GM04503 (cell line): ENCODE measurements at places on chromosomes 3 and 15.

GRCh38 chr3:23396746-23397145 lies 193.6 kb downstream of the UBE2E2 start:
- no peak for DNase-seq

- no peak for DNase-seq
Observed at GRCh38 chr3:13713396-13713795, 164.5 kb downstream of the FBLN2 start.

GRCh38 chr3:190566043-190566933 lies 52.4 kb downstream of the IL1RAP start:
- DNase-seq = peak; percentile 98

GRCh38 chr3:18097989-18098388 lies 327.1 kb downstream of the SATB1 start:
- no peak for DNase-seq

- no peak for DNase-seq
Observed at GRCh38 chr3:72900048-72900447, 12.2 kb downstream of the GXYLT2 start.

GRCh38 chr15:58410353-58410752 lies 21.4 kb upstream of the LIPC start:
- no peak for DNase-seq

- no peak for DNase-seq
Observed at GRCh38 chr3:70580021-70580420, 267.6 kb upstream of the MDFIC2 start.

DNA sequence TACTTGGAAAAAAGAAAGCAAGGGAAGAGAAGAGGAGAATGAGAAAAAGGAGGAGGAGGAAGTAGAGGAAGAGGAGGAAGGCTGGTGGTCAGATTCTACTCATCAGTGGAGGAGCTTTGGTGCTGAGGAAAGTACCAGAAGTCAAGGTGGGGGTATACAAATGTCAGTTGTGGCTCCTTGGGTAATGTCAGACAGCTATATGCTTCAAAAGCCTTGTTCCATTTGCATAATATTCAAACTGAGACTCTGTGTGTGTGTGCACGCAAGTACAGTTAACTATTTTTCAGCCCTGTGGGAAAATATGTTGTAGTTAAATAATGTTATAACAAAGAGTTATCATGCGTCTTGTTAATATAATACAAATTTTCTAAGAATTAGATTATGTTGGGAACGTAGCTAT lies 609.7 kb downstream of the PDCD6IP start:
- no peak for DNase-seq

GRCh38 chr15:34613301-34613700 lies 29.9 kb upstream of the GOLGA8B start:
- DNase-seq = no peak

- no peak for DNase-seq
Observed at GRCh38 chr15:81939604-81940440, 106.0 kb downstream of the MEX3B start.

DNA sequence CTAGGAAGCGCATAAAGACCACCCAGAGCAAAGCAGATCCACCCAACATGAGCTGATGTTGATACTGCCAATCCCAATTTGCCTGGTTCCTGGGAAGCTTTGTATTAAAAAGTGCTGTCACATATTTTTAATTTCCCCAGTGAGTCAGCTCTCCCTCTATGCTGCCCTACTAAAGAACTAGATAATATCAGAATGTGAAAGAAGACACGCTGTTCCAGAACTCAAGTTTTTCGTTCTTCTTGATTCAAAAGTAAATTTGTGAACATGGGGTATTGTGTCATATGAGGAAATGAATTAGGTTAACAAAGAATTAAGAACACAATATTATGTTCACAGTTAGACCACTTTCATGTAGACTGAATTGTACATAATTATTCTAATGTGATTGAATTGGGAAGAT lies 734.2 kb upstream of the ALCAM start:
- DNase-seq = no peak

GRCh38 chr15:72491768-72492167 lies 17.6 kb downstream of the ARIH1 start:
- no peak for DNase-seq

DNA sequence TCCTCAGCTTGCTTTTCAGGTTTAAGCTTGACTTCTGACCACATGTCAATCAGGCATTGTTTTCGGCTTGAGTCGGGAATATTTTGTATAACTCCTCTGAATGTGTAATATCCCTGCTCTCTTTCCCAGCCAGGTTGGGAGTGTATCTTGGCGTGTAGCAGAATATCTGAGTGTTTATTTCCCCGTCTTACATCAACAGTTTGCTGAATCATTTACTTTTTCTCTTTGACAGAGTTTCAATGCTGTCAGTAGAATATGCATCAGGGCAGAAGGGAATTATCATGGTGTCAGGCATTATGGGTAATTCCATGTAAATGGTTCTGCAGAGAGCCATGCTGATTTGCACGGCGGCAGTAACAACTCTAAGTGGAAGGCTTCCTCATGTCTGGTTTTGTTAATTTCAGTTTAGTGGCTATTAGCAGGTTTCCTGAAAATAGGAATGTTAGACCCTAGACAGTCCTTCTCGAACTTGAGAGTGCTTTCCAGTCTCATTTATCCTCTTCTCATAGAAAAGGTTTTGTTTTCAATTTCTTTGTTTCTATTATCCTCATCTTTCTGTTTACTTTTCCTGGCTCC lies 566.3 kb downstream of the AGBL1 start:
- DNase-seq = no peak

DNA sequence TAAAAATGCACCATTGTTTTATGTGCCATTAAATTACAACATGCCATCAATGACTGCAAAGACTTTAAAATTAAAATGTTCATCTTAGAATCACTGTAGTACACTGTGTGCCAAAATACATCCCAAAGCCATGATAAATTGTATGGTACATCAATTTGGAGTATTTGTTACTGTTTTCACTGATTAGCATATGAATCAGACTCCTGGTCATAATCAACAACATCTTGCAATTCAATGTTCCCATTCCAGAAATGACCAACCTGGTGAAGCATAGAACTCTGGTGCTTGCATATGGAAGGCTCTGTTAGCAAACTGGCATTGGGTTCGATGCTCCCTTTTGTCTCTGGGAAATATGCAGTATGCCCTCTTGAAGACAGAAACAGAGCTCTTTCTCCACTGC lies 22.5 kb downstream of the LYSMD2 start:
- no peak for DNase-seq

- DNase-seq = no peak
Observed at GRCh38 chr3:23304424-23304823, 101.3 kb downstream of the UBE2E2 start.

DNA sequence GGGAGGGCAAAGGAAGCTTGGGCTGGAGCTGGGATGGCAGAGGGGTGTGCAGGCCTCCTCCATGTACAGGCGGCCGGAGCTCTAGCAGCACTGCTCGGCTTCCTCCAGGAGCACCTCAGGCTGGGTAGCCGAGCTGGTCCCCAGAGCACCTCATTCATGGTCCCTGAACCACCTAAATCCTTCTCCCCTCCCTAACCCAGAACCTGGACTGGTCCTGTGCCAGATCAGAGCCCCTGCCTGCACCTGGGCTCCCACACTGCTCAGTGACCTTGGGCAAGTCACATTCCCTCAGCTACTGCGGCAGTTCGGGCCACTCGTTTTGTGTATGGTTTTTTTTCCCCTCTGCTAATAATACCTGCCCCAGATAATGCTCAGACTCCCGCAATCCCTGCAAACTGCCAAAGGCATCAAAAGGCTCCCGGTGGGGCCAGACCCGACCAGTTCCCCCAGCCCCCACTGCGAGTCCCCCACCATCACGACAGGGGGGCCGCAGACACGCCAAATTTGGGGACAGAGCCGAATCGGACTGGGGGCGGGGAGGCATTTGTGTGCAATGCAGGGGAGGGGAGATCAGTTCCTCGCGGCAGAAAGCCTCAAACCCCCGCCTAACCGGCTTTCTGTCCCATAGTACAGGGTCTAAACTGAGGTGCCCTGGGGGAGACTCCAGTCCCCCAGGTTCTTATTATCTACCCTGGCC lies 1.3 kb downstream of the SEMA7A start:
- DNase-seq = no peak

DNA sequence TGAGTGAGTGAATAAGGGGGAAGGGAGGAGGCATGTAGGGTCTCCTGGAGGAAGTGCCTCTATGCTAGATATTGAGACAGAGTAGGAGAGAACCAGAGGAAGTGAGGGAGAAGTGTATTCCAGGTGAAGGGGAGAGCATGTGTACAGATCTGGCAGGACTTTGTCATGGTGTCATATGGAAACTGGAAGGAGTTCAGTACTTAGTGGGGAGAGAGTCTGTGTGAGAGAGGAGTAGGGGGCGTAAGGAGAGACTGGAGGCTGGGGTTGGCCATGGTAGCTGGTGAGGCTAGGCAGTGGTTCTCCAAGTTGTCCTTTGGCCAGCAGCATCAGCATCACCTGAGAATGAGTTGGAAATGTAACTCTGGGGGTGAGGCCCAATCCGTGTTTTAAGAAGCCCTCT lies 29.6 kb upstream of the EPHB1 start:
- DNase-seq = no peak

- no peak for DNase-seq
Observed at GRCh38 chr15:77181305-77182074, 110.6 kb upstream of the TSPAN3 start.

GRCh38 chr3:57130571-57131209 lies 34.5 kb downstream of the IL17RD start:
- no peak for DNase-seq

GRCh38 chr3:14775563-14775962 lies 43.2 kb upstream of the FGD5 start:
- DNase-seq = no peak

GRCh38 chr3:122548619-122549018 lies 15.5 kb downstream of the PARP9 start:
- no peak for DNase-seq

DNA sequence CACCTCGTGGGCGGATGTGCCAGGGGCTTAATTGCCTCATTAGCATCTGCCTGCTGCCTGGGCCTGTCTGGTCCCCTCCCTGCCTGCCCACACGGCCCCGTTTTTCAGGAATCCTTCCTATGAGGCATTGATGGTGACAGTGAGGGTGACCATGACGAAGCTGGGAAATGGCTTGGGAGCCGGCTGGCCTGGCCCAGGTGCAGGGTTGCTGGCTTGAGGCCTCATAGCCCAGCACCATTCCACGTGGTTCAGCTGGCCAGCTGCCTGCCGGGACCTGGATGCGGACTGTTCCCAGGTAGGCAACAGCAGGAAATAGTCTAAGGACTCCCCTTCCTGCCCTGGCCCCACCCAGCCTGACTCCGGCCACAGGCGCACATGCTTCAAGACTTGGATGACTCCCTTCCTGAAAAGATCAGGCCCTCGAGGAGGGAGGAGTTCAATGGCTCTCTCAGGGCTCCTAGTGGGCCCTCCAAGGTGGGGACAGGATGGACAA lies 8.9 kb upstream of the DUSP7 start:
- DNase-seq = no peak

DNA sequence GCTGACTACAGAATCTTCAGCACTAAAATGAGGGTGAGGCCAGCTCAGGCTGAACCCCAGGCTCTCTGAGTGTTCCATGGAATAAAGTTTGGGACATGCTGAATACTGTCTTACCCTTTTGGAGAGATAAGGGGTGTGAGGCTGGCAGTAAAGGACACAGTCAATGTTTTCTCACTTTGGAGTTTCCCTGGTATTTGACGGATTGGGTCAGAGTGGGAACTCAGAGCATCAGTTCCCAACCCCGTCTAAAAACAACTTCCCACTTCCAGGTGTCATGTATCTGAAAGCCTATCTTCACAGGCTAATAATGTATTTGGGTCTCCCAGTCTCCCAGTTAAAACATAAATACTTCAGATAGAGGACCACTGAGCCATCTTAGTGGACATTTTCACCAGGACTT lies 180.7 kb downstream of the TLE3 start:
- no peak for DNase-seq

- no peak for DNase-seq
Observed at GRCh38 chr15:72077950-72078349, 40.0 kb downstream of the MYO9A start.

- no peak for DNase-seq
Observed at GRCh38 chr15:70095408-70096214, 2.1 kb downstream of the TLE3 start.

- no peak for DNase-seq
Observed at GRCh38 chr15:81002331-81003096, 1.8 kb downstream of the TLNRD1 start.

GRCh38 chr3:19250959-19251610 lies 102.8 kb downstream of the KCNH8 start:
- DNase-seq = no peak

- DNase-seq = no peak
Observed at GRCh38 chr3:29416514-29416913, 135.6 kb downstream of the RBMS3 start.

DNA sequence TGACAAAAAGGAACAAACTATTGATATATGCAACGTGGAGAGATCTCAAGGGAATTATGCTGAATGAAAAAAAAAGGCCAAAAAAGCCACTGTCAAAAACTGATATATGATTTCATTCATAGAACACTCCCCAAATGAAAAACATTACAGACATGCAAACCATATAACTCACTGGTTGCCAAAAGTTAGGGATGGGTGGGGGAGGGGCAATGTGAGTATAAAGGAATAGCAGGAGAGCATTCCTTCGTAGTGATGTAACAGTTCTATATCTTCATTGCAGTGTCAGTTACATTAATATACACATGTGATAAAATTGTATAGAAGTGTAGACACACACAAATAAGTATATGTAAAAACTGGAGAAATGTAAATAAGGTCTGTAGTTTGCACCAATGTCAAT lies 12.2 kb downstream of the GBE1 start:
- no peak for DNase-seq

- DNase-seq = no peak
Observed at GRCh38 chr15:77581896-77582569, 50.7 kb downstream of the LINGO1 start.

DNA sequence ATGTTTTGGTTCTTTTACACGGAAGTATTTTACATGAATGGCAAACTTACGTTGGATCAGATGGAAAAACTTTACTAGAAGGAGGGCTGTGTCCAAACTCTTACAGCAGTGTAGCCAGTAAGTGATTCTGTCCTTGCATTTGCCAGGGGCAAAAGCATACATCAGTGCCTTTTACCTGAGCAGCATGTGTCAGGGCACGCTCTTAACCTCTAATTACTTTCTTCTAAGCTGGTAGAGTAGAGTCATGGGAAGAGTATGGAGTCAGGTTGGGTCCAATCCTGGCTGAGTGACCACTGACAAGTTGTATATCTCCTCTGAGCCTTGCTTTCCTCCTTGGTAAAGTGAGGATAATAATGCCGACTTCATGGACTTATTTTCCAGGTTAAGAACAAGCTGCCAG lies 47.1 kb downstream of the RYR3 start:
- DNase-seq = no peak

GRCh38 chr15:34049112-34049511 lies 10.1 kb upstream of the AVEN start:
- peak; percentile 54 for DNase-seq
